ENCODE measurements at places on chromosomes 2 and 18.

DNA sequence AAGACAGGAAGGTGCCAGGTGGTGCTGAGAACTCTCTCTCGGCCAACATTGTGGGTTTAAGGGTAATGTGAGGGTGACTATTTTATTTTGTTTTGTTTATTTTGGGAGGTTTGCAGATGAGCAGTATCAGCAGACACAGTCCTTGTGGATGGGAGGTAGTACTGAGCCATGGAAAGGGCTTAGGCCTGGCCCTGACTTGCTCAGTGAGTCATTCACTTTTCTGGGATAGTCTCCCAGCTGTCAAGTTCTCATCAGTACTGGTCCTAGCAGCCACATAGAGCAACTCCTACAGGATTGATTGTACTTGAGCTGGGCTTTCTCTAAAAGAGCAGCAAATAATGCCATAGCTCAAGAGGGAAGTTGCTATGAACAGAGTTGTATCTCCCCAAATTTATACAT, 175.2 kb downstream of the LOXHD1 start:
- no peak for DNase-seq

GRCh38 chr2:40199771-40200170, 252.1 kb downstream of the SLC8A1 start:
- no peak for DNase-seq

GRCh38 chr2:145503511-145503910, 983.6 kb upstream of the ZEB2 start:
- no peak for DNase-seq

DNA sequence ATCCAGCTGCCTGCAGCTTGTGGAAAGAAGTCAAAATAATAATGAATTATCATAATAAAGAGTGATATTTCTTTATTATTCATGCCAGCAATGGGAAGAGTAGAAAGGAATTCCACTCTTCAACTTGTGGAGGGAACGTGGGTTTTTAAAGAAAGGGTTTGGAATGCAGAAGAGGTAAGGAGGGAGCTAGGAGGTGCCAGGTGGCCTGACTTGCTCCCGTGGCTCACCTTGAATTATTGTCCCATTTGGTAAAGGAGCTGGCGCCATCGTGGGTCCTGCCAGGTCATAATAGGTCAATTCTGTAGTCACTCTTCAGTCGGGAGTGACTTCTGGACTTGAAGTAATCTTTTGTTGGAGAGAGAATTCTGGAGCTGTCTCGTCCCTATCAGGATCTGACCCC, 95.2 kb upstream of the BARD1 start:
- DNase-seq, result no peak

DNA sequence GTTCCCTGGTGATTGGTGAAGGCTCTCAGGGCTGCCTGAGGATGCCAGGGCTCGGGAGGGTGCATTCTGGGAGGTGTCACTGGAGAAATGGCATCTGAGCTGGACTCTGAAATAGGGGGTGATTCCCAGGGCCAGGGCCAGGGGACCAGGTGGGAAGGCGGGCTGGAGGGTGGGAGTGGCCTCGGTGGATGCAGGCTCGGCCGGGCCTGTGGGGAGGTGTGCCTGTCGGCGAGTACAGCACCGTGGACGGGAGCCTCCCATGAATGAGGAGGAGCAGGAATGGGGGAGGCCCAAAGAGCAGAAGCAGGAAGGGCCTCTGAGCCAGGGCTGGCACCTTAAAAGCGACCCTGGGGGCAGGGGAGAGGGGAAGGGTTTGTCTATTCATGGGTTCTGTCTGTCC, 116.8 kb downstream of the GBX2 start:
- no peak for DNase-seq

GRCh38 chr18:69383186-69383585, 17.5 kb upstream of the DOK6 start:
- no peak for DNase-seq

DNA sequence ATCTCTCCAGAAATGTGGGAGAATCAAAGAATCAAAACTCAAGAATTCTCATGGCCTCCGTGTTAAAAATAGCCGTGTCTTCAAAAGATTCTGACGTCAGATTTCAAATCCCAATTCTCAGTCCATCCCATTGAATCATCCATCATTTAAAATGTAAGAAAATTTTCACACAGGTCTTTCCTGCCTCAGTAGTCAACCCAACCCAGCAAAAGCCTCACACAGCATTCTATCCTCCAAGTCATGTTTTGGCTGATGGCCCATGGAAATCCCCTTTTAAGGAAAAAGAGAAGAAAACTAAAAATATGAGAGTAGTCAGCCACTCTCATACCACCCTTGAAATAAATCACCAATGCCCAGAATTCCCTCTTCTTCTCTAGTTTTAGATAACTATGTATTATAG, 211.8 kb downstream of the C1D start:
- DNase-seq, result no peak

GRCh38 chr2:219506802-219507526, 7.3 kb upstream of the ASIC4 start:
- no peak for DNase-seq

- DNase-seq, result no peak
Measured at GRCh38 chr2:85800586-85800985, 46.8 kb downstream of the ATOH8 start.

- DNase-seq, result peak; percentile 68
Measured at GRCh38 chr2:118882693-118883336, 35.4 kb upstream of the EN1 start.

GRCh38 chr2:113201496-113202304, 27.9 kb downstream of the PSD4 start:
- no peak for DNase-seq

DNA sequence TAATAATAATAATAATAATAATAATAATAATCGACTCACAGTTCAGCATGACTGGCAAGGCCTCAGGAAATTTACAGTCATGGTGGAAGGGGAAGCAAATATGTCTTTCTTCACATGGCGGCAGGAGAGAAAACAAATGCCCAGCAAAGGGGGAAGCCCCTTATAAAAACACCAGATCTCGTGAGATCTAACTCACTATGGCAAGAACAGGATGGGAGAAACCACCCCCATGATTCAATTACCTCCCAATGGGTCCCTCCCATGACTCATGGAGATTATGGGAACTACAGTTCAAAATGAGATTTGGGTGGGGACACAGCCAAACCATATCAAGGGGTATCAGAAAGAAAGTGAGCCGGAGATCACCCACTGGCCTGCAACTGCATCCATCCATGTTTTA, 40.5 kb upstream of the PAPOLG start:
- DNase-seq, result no peak

GRCh38 chr2:239116456-239117246, 268.8 kb downstream of the TWIST2 start:
- DNase-seq, result no peak

DNA sequence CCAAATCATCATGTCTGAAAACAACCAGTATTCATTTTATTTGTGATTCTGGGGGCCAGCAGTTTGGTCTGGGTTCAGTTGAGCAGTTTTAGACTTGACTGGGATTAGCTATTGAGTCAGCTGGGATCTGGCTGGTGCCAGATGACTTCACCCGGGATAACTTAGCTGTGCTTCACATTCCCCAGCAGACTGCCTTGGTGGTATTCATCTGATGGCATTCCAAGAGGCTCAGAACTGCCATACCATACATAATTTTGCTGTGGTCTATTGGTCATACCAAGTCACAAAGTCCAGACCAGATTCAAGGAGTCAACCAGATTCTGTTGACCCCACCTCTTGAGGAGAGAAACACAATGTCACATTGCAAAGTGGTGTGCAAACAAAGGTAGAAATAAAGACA, 7.8 kb upstream of the FSHR start:
- no peak for DNase-seq

- no peak for DNase-seq
Measured at GRCh38 chr2:20647738-20648137, 3.2 kb downstream of the HS1BP3 start.

GRCh38 chr2:176039375-176039774, 37.3 kb upstream of the LNPK start:
- DNase-seq, result no peak

- DNase-seq, result no peak
Measured at GRCh38 chr18:44096016-44096415, 584.7 kb upstream of the SETBP1 start.

DNA sequence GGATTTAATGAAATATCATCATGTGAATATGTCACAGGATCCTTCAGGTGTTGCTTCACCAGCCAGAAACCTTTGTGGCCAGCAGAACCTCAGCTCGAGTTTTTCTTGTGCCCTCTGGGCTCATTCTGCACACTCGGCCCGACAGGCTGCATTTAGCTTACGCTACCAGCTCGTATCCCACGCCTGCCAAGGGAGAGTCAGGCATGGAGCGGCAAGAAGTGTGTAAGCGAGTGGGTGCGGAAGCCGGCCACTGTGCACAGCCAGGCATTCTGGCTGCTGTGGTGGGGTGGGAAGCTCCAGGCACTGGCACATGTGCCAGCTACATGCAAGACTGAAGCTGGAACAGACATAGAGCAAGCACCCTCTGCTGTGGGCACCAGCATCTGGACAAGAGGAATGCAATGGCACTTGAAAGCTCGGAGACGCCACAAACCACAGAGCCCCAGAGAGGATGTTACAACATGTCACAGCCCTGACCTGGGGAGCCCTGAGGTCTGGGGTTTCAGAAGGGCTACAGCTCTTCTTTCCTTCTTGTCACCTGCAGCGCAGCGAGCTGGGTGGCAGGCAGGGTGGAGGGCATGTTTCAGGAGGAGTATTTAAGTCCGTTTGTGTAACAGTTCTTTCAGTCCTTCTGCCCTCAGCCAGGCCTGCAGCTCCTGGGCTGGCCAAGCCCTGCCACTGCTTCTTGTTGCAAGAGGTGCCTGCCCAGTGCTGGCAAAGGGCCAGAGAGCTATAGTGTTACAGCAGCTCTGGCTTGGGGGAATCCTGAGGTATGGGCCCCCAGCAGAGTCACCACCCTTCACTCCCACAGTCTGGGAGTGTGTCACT, 257.3 kb upstream of the HNMT start:
- DNase-seq, result no peak

GRCh38 chr2:69827796-69828540, 1.5 kb upstream of the GMCL1 start:
- DNase-seq, result no peak

GRCh38 chr18:55252901-55253300, 293.6 kb upstream of the CCDC68 start:
- DNase-seq, result no peak

DNA sequence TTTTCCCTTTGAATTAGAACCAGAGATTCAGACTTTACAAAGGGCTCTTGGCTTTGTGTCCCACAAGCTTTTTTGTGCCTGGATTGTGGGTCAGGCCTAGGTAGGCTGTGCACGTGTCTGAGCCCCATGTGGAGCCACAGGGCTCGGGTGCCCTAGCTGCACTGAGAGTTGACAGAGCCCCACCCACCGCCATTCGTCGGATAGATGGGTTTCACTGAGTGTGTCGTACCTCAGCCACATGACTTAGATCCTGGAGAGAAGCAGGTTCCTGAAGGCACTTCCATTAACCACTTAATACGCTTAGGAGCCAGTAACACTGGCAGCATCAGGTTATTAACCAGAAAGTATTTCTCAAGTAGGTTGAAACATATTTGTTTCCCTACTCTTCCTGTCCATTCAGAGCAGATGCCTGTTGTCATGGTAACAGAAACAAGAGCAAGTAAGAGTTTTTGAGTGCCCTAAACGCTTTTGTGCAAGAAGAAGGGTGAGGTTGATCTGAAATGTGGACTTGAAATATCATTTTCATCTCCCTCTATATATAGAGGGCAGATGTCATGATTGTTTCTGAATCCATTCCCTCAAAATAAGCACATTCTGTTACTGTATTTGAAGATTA, 30.0 kb downstream of the ADCYAP1 start:
- no peak for DNase-seq

DNA sequence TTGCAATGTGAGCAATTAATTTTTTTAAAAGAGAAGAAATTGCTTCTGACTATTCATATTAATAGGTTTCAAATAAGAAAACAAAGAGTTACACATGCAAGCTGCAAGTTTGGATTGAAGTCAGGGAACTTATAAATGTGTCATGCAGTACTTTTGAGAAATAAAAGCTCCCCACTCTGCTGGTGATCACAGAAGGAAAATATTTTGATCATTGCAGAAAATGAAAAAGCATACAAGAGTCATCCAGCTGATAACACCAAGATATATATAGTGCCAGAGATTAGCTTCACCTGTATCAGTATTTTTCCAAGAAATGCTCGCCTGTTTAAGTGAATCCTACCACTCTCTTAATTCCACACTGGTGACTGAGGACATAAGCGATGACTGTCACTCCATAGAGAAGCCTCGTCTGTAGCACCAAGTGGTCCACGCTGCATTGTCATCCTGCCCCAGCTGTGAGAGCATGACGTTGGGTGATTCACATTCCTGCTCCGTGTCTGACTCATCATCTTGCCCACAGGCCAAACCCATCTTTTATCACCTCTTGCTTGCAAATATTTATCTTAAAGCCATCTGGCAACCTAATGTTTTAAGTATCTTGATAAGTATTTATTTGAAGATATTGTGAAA, 178.0 kb downstream of the ASXL3 start:
- no peak for DNase-seq

DNA sequence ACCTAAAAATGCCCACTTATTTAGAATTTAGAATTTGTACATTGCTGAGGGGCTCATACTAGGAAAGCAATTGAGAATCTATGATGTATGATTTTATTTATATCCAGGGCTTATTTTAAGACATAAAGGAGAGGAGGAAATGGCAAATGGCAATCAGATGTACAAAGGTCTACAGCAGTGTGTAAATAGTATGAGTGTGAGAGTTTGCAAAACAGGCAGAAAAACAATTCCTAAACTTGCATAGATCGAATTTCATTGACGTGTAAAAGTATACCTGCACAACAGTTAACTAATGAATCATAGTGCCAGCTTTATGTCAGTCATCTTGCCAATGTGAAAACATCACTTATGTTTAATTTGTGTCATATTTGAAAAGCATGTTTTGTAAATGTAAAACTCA, 718.7 kb upstream of the GCFC2 start:
- DNase-seq, result no peak

- no peak for DNase-seq
Measured at GRCh38 chr18:10111944-10112343, 198.1 kb downstream of the VAPA start.

- no peak for DNase-seq
Measured at GRCh38 chr18:78801011-78801410, 178.6 kb upstream of the SALL3 start.

DNA sequence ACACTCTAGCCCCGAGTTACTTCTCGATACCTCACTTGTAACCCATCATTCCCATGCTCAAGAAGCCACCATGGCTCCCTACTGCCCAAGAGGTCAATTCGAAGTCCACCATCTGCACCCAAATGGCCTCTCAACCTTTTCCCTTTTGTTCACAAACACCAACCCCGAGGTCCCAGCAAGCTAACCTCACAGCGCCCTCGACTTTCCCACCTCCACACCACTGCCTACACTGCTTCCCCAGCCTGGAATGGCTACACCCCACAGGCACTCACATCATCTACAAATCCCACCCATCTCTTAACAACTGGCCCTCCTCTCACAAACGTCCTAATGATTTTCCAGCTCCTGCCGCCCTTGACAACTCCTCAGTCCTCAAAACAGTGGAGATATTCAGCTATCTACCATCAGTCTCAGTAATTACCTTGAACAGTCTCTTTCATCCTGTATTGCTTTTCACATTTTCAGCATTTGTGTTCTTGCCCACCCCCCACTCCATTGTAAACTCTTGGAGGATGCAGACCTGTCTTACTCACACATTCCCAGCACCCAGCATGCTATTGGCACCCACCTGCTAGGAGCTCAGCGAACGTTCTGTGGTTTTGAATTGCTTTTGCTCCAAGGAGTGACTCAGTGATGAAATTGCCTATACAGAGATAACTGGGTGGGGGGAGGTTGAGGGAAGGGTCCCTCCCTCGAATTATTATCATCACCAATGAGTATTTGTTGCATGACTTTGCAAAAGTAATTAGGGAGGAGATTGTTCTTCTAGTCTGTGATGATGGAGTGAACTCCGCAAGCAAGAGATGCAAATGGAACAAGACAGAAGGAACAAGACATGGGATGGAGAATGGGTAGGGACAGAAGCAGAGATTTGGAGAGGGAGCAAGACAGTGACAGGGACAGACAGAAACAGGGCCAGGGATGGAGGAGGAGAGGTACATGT, 106.8 kb downstream of the CYP26B1 start:
- no peak for DNase-seq
